ENCODE measurements at places on chromosomes 5 and 9.

- no peak for DNase-seq
These were observed 7.0 kb downstream of the SQSTM1 start for GRCh38 chr5:179827680-179828079.

DNA sequence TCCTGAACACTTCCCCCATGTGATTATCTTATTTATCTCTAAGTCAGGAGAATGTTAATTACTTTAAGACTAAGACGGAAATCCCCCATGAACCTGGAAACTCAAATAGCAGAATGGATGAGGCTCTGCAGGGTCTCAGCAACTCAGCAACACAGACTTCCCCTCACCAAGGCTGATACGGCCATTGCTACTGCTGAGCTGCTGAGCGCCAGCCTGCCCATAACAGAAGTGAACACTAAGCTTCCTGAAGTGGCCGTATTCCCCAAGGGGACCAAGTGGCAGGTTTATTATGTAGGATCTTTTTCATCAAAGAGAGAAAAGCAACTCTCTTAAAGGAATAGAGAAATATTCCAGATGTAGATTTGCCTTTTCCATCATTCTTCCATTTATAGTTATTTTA is 311.1 kb downstream of the RFX3 start:
- no peak for DNase-seq

- peak; percentile 66 for DNase-seq
These were observed 28.1 kb downstream of the SLC22A4 start for GRCh38 chr5:132322266-132322665.

GRCh38 chr5:57488215-57488955 is 5.8 kb upstream of the ACTBL2 start:
- DNase-seq = no peak

DNA sequence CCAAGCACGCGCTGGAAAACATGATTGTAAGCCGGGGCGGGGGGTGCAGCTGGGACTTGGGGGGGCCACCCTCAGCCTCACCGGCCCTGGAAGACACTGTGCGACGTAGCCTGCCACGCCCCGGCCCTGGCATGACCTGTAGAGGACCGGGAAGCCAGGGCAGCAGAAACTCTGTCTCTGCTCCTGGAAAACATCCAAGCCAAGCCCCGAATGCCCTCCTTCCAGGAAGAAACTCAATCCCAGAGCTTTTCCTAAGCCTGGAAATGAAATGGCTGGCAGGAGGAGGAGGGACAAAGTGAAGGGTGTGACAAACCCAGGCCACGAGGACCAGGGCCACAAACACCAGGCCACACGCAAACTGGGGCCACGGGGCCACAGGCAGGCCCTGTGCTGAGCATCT is 55.4 kb downstream of the KCNT1 start:
- no peak for DNase-seq

DNA sequence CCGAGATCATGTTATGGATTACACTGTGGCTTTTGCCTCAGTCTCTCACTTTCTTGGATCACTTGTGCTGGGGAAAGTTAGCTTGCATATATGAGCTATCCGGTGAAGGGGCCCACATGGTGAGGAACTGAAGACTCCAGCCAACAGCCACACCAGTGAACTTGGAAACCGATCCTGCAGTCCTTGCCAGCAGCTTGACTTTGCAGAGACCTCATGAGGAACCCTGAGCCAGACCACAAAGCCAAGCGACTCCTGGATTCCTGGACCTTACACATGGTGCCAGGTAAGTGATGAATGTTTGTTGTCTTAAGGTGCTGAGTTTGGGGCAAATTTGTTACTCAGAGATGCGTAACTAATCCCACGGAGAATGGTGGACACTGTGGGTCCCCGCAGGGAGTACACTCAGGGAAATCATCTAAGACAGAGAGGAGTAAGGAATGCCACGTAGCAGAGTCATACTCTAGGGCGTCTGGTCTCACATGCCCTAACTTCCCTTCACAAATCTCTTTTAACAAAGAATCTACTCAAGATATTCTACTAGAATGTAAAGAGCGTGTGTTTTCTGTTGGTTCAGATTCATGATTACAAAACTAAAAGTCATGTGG is 76.5 kb upstream of the PJA2 start:
- DNase-seq = no peak

GRCh38 chr9:34218446-34218845 is 39.6 kb downstream of the UBAP1 start:
- DNase-seq = no peak

GRCh38 chr5:115796656-115797055 is 19.8 kb downstream of the CDO1 start:
- DNase-seq = no peak

GRCh38 chr5:124377386-124377785 is 369.1 kb downstream of the ZNF608 start:
- no peak for DNase-seq

- peak; percentile 76 for DNase-seq
These were observed 5.1 kb downstream of the RGS14 start for GRCh38 chr5:177362610-177363507.

DNA sequence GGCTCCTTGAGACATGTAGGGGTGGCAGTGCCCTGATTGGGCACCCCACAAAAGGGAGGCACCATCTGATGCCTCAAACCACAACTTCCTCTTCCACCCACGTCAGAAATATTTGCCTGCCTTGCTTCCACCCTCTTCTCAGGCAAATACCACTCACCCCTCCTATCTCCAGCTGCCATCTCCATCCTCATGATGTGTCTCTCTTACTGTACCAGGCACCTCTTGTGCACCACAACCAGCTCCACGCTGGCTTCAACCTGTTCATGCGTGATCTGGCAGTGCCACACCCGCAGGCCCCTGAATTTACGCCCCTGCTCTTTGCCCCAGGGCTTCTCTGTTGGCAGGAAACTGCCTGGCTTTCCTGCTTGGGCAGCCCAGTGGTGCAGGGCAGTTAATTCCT is 87.8 kb upstream of the HSPA9 start:
- no peak for DNase-seq

DNA sequence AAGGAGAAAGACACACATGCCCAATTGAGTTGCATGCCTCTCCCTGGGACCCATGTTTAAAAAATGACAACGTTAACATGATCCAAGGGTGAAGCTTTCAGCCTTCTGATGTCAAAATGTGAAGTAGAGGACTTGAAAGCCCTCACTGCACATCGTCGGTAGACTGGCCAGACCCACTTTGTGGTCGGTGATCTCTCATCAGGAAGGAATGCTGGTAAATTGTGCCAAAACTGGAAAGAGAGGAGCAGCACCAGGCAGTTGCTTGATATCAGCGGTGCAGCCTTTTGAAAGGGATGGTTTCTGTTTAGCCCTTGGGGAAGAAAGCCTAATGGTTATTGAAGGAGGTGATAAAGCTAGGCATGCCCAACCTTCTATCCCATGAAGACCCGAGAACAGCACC is 125.3 kb upstream of the MARCHF11 start:
- DNase-seq = no peak

DNA sequence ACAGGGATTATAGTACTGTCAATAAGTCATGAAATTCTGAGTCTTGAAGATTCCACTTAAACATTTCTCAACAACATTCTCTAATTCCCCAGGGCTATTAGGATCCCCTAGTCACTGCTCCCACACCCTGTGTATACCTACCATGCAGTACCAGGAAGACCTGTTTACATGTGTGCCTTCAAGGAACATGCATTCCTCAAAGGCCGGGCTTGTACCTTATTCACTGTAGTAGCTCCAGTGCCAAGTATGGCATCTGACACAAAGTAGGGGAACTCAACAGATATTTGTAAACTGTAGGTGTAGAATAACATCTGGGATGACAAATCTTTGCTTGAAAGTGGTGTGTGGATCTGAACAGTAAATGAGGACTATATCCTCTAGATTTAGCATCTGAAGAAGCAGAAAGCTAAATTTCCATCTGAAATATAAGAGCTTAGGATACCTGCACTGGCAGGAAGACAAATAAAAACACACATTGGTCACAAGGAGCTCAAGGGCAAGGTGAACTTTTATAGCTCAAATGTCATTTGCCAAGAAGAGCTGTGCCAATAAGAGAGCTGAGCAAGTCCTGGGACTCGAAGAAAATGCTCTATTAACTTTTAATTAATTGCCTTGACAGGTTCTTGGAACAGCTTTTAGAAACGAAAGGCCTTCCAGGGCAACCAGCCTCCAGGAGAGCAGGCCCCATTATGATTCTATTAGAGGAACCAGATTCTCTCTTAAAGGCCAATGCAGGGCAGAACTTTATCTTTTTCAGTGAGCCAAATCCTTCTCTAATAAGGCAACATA is 52.3 kb upstream of the MYOT start:
- no peak for DNase-seq

- DNase-seq = no peak
These were observed 17.9 kb downstream of the SLC1A3 start for GRCh38 chr5:36624277-36624676.

DNA sequence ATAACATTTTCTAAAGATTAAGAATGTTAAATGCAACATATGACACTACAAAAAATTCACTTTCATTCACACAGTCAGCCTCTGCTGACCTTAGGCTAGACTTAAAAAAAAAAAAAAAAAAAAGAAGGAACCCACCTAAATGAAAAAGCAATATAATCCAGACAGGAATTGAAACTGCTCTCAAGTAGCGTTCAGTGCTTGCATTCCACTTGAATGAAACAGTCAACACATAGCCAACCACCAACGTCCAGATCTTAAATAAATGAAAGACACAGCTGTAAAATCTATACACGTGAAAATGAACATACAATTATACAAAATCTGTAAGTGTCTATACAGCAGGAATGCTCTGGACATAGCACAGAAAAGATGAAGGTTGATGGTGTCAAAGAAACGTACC is 11.4 kb downstream of the TMEM245 start:
- no peak for DNase-seq

DNA sequence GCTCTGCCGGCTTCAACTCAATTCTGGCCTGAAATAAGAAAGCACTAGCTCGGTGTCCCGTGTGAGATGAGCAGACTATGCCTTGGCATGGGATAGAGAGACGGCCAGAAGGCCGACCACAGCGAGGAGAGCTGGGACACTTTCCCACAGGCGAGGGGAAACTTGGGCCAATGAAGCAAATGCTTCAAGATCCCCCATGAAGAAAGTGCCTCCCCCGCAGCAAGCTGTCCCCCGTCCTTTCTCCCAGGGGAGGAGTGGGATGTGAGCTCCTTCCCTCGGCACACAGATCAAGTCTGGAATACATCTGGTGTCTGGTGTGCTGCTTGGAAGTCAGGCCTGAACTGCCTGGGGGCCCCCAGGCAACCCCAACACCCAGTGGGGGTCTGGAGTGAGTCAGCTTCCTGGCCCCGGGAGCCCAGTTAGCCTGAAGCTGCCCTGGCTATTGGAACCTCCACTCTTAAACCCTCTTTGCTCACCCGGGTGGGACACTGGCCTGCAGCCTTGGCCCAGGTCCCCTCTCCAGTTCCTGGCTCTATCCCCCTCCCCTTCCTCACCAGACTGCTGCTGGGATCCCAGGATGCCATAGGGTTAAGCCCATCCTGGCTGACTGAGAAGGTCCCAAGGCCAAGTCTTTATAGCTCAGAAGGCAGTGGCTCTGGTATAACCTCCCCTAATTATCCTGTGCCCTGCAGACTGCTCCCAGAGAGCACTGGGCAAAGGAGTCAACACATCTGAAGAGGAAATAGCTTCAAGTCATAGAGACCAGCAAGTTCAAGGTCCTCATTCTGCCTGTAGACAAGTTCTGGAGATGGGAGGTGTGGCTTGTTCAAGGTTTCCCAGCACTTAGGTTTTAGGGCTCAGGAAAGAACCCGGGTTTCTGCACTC is 205.3 kb downstream of the TTLL11 start:
- no peak for DNase-seq

DNA sequence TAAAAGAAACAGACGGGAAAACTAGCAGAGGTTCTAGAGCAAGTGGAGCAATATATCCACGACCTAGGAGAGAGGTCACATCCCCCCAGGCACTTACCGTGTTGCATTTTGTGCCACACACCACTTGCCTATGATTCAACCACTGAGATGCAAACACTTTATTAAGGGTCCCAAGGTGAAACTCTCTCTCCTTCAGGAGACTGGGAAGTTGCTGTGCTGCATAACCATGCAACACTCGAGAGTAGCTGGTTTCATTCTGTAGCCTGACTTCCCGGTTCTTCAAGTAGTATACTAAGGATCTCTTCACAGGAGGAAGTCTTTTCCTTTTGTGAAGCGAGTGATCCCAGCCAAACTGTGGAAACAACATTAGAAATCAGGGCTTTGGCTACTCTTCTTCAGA is 1.6 kb downstream of the DCAF12 start:
- no peak for DNase-seq

DNA sequence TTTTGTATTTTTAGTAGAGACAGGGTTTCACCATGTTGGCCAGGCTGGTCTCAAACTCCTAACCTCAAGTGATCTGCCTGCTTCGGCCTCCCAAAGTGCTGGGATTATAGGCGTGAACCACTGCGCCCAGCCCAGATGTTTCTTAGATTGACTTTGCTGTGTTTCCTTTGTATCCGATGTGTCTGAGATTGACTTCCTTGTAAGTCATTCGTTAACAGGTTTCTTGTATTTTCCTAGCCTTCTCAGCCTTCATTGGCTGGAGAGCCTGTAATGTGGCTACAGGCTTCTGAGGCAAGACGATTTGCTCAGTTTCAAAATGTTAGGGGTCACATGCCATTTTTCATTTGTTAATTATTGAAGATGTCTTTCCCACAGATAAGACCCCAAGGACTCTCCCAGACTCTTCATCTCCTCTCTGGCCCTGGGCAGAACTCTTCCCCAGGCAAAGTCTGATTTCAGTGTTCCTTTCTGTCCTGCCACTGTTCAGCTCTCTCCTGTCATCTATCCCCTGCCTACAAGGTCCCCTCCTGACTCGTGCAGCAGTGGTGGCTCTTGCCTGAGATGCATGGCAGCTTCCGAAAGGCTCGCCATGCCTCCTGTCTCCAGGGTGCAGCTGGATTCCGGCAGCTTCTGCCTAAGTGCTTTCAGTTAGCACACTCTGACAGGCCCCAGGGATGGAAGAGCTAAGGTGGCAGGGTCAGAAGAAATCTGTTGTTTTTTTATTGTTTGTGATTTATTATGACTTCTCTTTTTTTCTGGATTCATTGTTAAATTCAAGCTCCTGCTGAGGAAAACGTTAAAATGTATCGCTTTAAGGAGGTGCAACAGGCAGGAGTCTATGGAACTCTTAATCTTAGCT is 206.4 kb downstream of the AOPEP start:
- no peak for DNase-seq

- no peak for DNase-seq
These were observed 503.0 kb upstream of the CD180 start for GRCh38 chr5:67699560-67699959.

- DNase-seq = no peak
These were observed 78.2 kb downstream of the ALDH7A1 start for GRCh38 chr5:126516852-126517251.

DNA sequence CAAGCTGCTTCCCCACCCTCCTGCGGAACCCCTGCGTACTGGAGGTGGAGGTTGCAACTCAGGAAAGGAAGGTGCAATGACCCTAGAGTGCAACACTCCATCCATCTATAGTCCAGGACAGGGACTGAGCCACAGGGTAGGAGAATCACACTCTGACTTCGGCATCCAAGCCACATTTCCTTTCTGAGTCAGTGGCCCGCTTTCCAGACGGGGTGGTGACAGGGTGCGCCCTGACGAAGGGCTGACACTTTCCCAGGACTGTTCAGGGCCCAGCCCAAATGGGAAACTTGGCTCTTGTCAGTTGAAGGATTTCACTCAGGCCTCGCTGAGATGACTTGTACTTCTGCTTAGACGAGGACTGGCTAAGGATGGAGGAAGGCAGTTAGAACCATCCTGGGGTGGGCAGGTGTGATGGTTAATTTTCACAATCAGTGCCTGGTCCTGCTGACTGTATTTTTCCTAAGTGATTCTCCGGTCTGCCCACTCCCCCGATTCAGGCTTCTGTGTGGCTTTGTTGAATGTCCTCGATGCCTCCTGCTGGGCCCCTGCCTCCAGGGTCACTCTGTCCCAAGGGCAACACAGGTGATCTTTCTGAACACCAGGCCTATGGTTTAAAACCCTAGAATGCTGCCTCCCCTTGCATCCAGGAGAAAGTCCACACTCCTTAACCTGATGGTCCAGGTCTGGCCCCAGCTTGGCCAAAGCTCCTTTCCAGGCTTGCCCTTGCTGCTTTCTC is 228.1 kb downstream of the FSTL4 start:
- no peak for DNase-seq
